ENCODE measurements at places on chromosomes 13 and 19.

DNA sequence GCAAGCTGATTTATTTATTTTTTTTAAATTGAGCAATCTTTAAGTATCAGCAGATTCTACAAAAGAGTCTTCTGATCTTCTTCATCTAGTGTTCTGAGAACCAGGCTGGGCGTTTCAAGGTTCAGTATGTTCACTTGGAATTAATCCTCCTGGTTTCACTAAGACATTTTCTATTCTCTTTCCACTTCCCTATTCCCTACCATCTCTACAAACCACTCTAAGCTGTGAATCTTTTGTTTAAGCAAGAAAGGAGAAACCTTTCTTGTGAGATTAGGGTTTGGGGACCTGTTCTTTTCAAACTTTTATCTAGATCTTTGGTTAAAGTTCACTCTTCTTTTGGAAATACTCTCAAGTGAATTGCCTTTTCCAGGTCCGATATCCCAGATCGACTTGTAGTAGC is 59.3 kb downstream of the URI1 start:
- no peak for DNase-seq

DNA sequence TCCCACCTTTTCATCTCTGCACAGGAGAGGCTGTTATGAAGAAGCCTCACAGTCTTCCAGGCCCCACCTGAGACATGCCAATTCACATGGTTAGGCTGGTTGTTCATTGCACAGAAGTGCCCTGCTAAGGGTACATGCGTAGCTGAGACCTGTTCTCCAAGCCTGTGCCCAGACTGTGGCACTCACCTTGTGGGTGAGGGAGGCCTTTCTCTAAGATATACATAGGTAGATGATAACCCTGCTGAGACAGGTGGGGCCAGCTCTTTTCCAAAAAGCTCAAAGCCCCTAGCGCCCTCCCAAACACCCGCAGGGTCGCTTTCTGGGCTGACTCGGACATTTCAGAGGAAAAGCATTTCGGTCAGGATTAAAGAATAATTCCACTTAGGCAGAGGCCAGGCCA is 53.5 kb upstream of the ZNF507 start:
- DNase-seq, result no peak

DNA sequence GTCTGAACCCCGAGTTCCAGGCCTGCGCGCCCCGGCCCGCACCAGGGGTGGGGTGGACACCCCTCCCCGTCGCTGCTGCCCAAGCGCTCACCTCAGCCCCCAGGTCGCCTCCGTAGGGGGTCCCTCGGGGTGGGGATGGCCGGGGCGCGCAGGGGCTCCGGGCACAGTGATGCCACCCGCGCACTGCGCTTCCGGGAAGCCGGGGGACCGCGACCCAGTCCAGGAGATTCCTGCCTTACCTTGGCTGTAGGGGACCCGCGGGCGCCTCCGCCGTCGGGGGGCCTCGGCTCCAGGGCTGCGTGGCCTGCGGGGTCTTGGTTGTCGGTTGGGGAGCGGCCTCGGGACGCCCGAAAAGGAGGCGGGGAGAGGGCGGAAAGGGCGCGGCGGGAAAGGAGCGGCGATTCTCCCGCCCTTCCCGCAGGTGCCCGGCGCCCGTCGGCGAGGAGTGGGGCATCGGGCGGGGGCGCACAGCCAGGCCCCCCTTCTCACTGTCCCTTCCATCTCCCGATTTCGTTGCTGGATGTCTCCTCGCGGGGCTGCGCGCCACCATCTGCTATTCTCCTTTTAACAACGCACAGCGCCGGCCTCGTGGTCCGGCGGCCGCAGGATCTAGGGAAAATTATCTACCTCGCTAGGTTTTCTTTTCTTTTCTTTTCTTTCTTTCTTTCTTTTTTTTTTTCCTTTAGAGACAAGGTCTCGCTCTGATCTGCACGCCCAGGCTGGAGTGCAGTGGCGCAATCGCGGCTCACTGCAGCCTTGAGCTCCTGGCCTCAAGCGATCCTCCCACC is at the start of gene KEAP1:
KEAP1 (minus strand) TSS at position 355 of the 788 bp plus-strand sequence. CDS start 3,323 bp downstream, outside the sequence.
- DNase-seq, result no peak

DNA sequence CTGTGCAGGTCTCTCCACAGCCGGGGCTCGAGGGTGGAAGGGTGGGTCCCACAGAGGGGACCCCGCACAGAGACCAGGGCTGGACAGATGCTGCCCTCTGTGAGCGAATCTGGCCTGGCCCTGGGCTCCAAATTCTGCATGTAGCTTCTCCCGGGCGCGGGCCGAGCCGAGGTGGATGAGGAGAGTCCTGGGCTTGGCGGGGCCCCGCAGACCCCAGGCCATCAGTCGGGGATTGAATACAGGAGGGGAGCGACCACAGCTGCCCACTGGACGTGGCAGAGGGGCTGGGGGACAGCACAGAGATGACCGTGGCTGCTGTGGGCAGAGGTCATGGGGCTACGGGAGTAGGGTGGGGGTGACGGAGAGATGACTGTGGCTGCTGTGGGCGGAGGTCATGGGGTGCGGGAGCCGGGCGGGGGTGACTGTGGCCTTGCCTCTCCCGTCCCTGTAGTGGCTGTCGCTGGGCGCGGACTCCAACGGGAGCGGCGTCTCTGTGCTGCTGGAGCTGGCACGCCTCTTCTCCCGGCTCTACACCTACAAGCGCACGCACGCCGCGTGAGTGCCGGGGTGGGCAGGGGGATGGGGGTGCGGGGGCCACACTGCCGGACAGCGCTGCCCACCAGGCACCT is 15.5 kb downstream of the NCLN start:
- no peak for DNase-seq

DNA sequence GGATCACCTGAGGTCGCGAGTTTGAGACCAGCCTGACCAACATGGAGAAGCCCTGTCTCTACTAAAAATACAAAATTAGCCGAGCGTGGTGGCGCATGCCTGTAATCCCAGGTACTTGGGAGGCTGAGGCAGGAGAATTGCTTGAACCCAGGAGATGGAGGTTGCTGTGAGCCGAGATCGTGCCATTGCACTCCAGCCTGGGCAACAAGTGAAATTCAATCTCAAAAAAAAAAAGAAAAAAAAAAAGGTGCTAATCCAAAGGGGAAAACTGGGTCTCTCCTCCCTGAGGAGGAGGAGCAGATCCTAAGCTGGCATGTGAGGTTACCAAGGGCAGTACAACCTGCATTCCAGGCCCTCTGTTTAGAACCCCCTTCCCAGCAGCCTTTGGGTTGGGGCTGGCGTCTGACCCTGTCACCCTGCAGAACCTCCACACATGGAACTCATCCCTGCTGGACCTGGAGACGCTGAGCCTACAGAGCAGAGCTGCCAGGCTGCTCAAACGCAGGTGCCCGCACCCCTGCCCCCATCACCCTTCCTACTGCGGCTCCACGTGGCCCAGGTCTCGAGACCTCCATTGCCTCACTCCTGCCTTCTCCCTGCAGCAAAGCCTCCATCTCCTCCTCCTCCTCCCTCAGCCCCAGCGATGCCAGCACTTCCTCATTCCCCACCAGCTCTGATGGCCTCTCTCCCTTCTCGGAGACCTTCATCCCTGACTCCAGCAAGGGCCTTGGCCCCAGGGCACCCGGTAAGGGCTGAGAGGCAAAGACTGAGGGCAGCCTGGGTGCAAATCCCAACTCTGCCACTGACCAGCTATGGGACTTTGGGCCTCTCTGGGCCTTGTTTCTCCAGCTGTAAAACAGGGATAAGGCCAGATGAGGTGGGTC is 6.7 kb downstream of the PROSER3 start:
- DNase-seq, result no peak

DNA sequence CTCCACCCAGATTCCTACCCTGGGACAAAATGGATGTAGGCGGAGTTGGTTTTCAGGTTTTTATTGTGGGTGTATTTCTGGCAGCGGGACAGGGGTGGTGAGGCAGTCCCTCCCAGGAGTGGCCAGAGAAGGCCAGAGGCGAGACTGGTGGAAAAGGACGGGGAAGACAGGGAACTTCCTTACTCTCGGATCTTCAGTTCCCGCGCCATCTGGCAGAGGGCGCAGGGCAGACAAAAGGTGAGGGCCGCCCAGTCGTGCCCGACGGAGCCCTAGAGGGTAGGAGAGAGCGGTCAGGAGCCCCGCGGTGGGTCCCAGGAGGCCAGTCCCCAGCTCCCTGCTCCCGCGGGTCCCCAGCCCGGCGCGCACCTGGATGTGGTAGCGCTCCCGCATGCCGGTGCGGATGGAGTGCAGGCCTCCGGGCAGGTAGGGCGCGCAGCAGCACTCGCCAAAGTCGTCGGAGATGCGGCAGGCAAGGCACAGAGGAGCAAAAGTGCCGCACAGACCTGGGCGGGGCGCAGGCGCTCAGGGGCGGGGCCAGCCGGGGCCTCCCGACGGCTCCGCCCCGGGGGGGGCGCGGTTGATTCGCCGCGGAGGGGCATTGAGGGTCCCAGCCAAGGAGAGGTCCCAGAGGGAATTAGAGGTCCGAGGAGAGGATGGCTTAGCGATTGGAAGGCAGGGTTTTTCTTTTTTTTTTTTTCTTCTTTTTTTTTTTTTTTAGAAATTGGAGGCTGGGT is 3.0 kb downstream of the CNFN start:
- no peak for DNase-seq

GRCh38 chr13:23105051-23105450 is 75.7 kb upstream of the SGCG start:
- no peak for DNase-seq

GRCh38 chr13:112836940-112837339 is 132.1 kb upstream of the MCF2L start:
- no peak for DNase-seq

GRCh38 chr19:14450168-14450874 is 17.2 kb downstream of the PKN1 start:
- DNase-seq, result no peak

- DNase-seq, result no peak
Observed at GRCh38 chr13:75763512-75763911, 127.4 kb downstream of the LMO7 start.

DNA sequence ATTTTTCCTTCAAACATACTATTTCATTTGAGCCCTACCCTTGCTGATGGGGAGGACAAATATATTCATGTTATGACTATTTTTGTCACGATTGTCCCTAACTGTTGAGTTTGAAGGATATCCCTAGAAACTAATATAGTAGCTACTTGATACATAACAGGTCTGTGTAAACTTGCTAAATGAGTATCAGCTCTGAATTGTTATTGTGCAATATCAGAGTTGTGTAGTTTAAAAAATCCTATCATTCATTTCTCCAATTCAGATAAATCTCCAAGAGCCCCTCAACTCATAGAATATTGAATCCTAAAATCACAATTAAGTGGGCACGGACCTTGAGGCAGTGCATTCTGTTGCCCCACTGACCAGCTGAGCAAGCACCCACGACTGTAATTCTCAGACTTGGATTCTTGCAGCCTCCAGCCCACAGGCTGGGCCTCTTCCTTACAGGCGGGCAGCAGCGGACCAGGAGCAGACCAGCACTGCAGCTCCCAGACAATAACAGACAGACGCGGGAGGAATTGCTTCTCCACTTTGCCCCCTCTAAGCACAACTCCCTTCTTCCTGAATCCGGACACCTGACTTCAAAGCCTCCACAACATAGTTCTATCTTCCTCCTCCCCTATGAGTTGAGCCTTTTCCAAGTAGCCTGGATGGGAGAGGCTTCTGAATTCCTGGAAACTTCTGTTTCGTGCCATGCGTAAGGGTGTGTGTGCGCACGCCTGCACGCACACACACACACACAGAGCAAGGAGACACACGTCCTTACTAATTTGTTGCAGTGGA is 337.6 kb upstream of the ARGLU1 start:
- no peak for DNase-seq

DNA sequence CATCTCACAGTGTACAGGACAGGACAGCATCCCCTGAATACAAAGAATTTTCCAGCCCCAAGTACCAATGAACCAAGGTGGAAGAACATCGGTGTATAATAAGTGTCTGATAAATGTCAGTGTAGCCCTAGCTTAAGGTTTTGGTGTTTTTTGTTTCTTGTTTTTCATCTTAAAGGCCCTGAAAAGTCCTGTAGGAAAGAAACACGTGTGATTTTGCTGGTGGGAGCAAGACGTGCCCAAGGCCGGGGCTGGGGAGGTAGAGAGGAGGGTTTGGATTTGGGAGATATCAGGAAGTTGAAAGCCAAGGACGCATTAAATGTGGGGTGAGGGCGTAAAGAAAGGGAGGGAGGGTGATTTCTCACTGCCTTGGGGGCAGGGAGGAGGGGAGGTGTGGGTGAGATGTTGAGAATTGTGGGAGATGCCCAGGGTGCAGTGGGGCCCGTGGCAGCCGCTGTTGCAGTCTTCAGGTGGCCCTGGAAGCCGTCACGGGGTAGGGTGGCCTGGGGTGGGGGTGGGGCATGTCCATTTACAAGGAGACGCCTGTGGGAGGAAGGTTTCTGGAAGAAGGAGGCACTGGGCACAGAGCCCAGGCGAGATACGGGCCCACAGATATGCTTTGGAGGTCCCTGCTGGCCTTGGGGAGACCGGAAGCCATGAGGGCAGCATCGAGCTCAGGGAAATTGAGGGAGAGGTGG is 6.7 kb downstream of the CAMSAP3 start:
- no peak for DNase-seq

DNA sequence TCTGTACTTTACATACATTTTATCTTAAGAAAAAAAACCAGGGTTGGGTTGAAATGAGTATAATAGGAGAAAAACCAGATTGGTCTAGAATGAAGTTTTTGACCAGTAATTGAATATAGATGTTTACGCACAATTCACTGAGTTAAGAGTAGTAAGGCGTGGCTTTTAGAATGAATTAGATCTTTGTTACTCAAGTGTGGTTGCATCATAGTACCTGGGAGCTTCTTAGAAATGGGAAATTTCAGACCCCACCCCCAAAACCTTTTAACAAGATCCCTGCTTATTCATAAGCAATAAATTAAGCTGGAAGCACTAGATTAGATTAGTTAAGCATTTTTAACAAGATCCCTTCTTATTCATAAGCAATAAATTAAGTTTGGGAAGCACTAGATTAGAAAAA is 28.7 kb upstream of the LMO7 start:
- no peak for DNase-seq

All from amniotic stem cell (primary cell).